ENCODE measurements at places on chromosomes 4 and X.

- DNase-seq = no peak
These were observed 26.9 kb upstream of the RASGEF1B start for GRCh38 chr4:81498551-81499099.

- DNase-seq = no peak
These were observed 599.5 kb upstream of the ZFP42 start for GRCh38 chr4:187396106-187396505.

DNA sequence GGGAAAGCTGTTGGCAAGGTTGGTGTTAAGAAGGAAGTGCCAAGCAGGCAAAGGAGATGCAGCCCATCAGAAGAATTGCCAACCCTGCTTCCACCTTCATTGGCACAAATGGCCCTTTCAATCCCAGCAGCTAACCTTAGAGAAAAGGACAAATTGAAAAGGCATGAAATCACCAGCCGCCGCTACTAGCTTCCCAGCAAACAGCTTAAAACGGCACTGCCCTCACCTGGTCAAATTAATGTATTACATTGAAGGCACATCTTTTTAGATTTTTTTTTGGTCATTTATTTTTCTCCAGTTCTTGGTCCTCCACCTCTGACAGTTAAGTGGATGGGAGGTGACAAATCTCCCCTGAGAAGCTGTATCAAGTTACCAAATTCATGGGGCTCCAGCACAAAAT is 51.0 kb upstream of the NHSL2 start:
- no peak for DNase-seq

DNA sequence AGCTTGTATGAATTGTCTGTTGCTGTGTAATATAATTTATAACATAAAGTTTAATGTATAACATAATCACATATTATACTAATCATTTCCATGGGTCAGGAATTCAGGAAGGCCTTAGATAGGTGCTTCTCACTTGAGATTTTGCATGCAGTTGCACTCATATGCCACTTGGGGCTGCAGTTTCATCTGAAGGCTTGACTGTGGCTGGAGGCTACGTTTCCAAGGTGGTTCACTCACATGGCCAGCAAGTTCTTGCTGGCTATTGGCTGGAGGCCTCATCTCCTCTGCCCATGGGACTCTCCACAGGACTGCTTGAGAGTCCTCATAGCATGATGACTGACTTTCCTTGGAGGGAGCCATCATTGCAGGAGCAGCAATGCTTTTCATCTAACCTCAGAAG is 53.4 kb upstream of the STX18 start:
- DNase-seq = no peak

DNA sequence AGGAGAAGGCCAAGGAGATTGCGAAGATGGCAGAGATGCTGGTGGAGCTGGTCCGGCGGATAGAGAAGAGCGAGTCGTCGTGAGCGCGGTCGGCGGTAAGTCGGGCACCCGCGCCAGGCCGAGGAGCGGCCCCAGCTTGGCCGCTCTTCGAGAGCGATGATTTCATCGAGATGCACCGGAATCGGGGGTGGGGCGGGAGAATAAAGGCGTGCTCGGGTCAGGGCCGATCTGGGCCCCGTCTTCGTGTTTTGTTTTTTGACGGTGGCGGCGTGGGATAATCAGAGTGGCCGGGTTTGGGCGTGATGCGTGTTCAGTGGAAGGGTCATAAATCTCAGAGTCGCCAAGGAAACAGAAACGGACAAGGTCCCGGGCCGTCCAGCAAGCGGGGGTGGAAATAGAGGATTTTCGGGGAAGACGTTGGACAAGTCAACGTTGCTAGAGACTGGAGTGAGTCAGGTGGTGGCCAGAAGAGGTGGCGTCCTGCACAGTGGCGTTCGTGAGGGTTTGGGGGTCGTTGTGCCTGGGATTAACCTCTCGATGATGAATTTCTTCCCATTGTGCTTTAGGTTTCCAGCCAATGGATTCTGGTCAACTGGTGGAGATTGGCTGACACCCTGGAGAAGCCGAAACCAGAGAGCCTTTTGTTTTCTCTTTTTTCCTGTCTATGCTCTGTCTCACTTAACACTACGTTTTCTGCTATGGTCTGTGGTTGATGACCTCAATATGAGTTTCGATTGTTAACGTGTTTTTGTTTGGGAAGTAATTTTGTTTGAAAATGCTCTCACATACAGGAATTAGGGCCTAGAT is 882 bp downstream of the MRFAP1 start:
- peak; percentile 33 for DNase-seq

DNA sequence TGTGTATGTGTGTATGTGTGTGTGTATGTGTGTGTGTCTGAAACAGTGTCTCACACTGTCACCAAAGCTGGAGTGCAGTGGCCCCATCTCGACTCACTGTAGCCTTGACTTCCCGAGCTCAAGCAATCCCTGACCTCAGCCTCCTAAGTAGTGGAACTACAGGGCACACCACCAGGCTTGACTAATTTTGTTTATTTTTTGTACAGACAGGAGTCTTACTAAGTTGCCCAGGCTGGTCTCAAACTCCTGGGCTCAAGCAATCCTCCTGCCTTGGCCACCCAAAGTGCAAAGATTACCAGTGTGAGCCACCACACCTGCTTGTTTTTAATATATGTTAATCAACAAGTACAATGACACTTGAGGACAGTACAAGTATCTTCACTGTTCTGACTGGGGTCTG is 92.4 kb downstream of the APBB2 start:
- no peak for DNase-seq

- no peak for DNase-seq
These were observed 45.4 kb upstream of the GAB1 start for GRCh38 chr4:143291314-143291713.

- DNase-seq = no peak
These were observed 7.9 kb downstream of the LRPAP1 start for GRCh38 chr4:3524349-3524748.

DNA sequence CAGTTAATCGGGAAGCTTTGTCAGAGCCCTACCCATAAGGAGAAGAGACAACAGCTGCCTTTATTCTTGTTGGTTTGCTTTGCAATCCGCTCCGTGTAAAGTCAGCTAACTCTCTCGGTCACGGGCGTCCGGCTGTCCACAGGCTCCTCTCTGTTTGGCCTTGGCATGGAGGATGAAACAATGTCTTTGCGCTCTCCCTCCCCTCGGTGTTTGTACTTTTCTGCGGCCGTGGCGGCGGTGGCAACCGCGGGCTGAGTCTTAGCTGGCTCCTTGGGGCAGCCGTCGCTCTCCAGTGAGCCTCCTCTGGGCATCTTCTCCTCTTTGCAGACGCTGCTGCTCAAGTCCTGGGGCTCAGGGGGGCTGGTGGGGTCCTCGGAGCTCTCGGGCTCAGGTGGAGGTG is 10.6 kb upstream of the IRAK1 start:
- DNase-seq = no peak

- DNase-seq = no peak
These were observed 92.8 kb downstream of the FRAS1 start for GRCh38 chr4:78149751-78150542.

DNA sequence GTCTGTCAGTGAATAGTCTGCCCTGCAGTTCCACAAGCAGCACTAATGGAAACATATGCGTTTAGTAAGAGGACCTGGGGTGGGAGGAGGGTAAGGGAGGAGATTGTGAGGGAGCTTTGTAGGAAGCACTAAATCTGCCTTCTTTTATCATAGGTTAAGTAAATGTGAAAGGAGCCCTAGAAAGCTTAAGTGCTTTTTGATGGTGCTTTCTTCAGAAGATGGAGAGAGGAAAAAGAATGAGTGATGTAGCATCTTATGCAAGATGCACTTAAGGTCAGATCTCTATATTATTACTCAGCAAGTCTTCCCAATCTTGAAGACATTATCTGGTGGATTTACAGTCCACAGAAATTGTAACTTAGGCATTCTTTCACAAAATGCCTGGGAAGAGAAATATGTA is 322.7 kb downstream of the PDHA2 start:
- DNase-seq = no peak

DNA sequence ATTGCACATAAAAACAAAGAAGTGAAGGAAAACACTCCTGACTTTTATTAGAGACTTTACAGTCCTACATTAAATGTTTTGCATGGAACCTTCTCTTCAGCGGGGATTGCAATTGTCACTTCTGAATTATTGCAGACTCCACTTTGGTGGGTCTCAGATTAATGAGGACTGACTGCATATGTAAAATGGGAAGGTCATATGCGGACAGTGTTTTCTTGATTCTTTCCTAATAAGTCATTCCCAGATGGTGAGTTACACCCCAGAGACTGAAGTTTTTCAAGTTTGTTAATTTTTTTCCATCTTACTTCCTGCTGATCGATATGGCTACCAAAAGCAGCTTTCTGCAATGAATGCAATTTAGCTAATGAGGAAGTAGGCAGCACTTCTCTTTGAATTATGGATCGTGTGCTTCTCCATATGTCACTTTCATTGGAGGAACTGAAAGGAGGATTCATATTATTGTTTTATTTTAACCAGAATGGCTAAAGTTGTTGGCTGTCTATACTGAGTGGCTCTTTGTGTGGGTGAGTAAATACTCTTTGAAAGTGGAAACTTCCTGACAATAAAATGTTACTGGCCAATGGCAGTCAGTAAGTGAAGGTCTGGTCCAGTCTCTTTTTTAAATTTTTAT is 119.3 kb upstream of the CLNK start:
- DNase-seq = no peak

- DNase-seq = no peak
These were observed 8.5 kb upstream of the AKAP17A start for GRCh38 chrX:1582686-1583437.

DNA sequence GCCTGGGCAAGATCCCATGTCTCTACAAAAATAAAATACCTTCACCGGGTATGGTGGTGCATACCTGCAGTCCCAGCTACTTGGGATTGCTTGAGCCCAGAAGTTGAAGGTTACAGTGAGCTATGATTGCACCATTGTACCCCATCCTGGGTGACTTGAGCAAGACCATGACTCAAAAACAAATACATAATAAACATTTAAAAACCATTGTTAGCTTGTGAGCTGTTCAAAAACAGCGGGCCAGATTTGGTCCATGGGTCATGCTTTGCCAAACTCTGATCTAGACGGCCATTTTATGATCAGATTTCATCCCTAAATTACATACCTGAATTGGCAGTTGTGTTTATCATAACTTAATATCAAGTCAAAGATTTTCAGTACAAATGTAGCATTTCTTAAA is 76.0 kb upstream of the GPM6B start:
- DNase-seq = no peak

GRCh38 chrX:1249101-1249887 is 19.3 kb upstream of the CSF2RA start:
- peak; percentile 63 for DNase-seq

GRCh38 chr4:176548571-176548970 is 228.8 kb downstream of the SPCS3 start:
- no peak for DNase-seq

DNA sequence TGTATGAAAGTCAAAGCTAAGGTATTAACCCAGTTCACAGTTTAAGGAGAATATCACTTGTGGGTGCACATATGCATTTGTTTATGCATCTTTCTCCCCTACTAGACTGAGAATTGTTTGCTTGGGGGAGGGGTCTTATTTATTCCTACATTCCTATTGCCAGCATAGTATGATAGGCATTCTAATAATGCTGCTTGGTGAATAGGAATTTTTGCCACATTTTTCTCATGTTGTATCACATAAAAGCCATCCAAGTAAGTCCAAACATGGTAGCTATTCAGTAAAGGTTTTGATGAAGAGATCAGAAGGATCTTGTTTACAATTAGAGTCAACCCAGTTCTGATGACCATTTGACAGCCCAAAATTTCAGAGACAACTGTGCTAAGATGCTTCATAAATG is 48.6 kb downstream of the ASB9 start:
- DNase-seq = no peak

- no peak for DNase-seq
These were observed 35.7 kb downstream of the ZNF518B start for GRCh38 chr4:10421344-10422055.

DNA sequence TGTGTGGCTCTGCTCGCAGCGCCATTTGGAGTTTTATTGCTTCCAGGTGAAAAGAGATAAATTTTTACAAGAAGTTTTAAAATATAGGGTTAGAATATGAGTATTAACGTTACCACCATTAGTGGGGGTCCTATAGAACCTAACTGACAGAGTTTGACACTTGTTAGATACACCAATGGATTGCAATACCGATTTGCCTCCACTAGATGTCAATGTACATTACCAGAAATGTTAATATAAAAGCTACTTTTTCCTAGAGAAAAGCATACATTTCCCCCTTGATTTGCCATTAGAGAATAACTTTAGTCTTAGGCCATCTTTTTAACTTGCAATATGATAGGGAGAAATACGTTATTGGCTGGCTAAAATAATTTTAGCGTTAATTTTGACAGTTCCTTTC is 108.4 kb downstream of the LINC00632 start:
- DNase-seq = no peak

DNA sequence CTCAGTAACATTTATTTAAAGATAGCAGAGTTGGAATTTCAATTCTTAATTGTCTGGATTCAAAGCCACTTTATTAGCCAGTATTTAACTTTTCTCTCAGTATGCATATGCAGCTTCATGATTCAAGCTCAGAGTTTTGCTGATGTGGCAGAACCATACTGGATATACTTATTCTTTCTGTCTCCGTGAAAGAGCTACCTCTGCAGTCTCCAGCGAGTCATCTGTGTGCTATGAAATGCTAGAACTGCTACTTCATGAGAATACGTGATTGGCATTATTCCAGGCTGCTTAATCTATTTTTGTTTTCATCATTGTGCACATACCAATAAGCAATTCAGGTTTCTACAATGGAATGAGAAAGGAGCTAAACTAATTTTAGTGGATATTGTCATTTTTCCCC is 743.7 kb downstream of the C4orf33 start:
- no peak for DNase-seq

- no peak for DNase-seq
These were observed 129.2 kb upstream of the TRIM2 start for GRCh38 chr4:153074936-153075630.

- no peak for DNase-seq
These were observed 96.6 kb downstream of the EVC2 start for GRCh38 chr4:5611750-5612149.

GRCh38 chr4:23560748-23561147 is 329.1 kb downstream of the PPARGC1A start:
- no peak for DNase-seq

DNA sequence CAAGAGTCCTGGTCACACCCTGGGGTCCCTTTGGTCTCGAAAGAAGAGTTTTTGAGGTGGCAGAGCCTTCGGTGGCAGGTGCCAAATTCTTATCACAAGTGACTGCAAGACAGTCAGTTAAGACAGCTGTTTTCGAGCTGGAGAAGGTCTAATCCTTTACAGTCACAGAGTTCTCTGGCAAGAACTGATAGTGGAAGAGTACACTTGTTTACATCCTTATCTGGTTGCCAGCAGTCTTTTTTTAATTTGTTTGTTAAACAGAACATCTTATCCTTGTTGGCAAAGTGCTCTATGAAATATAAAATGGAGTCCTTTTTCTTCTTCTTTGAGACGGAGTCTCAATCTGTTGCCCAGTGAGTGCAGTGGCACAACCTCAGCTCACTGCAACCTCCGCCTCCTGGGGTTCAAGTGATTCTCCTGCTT is 50.4 kb upstream of the ELOVL6 start:
- DNase-seq = no peak

- no peak for DNase-seq
These were observed 32.3 kb downstream of the BBS12 start for GRCh38 chr4:122764821-122765215.

GRCh38 chrX:79524642-79525041 is 157.5 kb upstream of the ITM2A start:
- no peak for DNase-seq

- DNase-seq = no peak
These were observed 247.4 kb upstream of the CTSO start for GRCh38 chr4:156201050-156201449.

- DNase-seq = no peak
These were observed 248.0 kb upstream of the SFRP2 start for GRCh38 chr4:154036856-154037255.

- DNase-seq = no peak
These were observed 41.6 kb downstream of the NDNF start for GRCh38 chr4:121030711-121031110.

GRCh38 chrX:101347859-101348451 is 587 bp downstream of the TIMM8A start:
- no peak for DNase-seq
